ENCODE measurements at places on chromosomes 12 and 14. TPM values are rescaled to one million over a fixed set of nuclear protein-coding genes. Genes with fewer than 3 reads are reported as not detected.

The IFNG-AS1 gene
- total RNA-seq: not detected

The KRT85 gene
- not detected for total RNA-seq

The RFX4 gene
- not detected for total RNA-seq

The PTGR2 gene
- total RNA-seq: 2.0 TPM

The ERP27 gene
- not detected for total RNA-seq
